ENCODE measurements at places on chromosomes 4 and X.
A peak's percentile ranks its signal among the peaks of the same experiment; 100 is the strongest.

GRCh38 chr4:117400039-117400835, 314.9 kb upstream of the TRAM1L1 start:
- DNase-seq: no peak

- DNase-seq: no peak
These were observed 521.4 kb downstream of the RPA4 start for GRCh38 chrX:97405031-97405660.

DNA sequence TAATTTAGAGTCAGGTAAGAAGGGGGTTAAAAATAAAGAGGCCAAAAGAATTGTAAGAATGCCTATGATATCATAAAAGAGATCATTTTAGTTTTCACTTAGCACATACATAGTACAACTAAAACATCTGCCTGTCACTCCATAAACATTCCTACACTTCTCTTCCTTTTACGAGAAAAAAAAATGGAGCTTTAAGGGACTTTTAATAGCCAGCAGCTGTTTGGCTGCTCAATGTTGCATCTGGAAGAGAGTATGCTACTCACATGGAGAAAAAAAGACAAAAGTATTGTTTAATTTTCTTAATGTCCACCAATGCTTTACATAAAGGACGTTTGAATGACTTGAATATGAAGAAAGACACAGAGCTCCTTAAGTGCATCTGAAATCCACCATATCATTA, 48.7 kb upstream of the TNIP3 start:
- DNase-seq: no peak

DNA sequence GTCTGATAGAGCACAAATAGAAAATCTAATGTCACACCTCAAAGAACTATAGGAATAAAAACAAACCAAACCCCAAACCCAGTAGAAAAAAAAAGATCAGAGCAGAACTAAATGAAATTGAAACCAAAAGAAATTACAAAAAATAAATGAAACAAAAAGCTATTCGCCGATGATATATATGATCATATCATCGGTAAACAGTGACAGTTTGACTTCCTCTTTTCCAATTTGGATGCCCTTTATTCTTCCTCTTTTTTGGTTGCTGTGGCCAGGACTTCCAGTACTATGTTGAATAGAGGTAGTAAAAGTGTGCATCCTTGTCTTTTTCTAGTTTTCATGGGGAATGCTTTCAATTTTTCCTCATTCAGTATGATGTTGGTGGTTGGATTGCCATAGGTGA, 215.3 kb upstream of the AR start:
- DNase-seq: no peak

- DNase-seq: no peak
These were observed 1.1 kb upstream of the EDNRA start for GRCh38 chr4:147479786-147480185.

GRCh38 chr4:184583738-184584502, 65.3 kb downstream of the CASP3 start:
- no peak for DNase-seq

- DNase-seq: peak; percentile 67
These were observed 27.6 kb upstream of the INTU start for GRCh38 chr4:127604949-127605709.

DNA sequence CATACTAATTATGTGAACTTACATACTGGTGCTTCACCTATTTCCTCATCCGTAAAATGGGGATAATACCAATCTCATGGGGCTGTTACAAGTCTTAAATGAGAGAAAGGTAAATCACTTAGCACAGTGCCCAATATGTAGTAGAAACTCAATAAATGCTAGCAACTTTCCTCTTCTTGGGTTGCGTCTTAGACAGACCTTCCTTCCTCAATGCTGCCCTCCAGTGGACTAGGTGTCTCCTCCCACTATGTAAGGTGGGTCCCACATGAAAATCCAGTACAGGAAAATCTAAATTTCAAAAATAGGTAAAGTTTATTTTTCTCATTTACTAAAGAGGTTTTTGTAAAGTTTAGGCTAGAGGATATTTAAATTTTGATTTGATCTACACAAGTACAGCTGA, 20.6 kb downstream of the ZDHHC9 start:
- no peak for DNase-seq

- no peak for DNase-seq
These were observed 18.4 kb upstream of the OGT start for GRCh38 chrX:71514367-71515037.

DNA sequence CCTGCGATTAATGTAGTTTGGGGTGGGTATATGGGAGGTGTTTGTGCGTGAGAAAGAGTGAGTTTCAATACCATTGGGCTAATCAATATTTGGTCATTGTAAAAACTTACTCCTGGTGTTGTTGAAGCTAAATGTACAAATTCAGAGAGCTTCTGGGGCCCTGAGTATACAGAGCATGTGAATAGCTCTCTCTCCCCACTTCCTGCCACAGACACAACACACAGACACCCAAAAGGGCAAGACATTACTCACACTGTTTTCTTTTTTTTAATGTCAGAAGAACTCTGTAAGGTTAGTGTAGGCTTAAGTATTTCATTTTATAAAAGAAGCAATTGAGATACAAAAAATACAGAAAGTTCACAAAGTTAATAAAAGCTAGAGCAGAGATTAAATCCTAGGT, 151.3 kb upstream of the KCNIP4 start:
- DNase-seq: no peak

DNA sequence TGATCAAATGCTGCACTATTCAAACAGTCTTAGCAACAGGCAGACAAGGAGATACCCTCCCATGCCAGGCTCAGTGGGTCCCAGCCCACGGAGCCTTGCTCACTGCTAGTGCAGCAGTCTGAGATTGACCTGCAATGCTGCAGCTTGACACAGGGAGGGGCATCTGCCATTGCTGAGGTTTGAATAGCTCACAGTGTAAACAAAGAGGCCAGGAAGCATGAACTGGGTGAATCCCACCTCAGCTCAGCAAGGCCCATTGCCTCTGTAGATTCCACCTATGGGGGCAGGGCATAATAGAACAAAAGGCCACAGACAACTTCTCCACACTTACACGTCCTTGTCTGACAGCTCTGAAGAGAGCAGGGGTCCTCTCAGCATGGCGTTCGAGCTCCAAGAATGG, 26.6 kb upstream of the ZXDB start:
- no peak for DNase-seq

GRCh38 chr4:149345424-149345823, 470.2 kb downstream of the IQCM start:
- DNase-seq: no peak

GRCh38 chr4:88623097-88623496, 30.8 kb downstream of the HERC3 start:
- DNase-seq: no peak

DNA sequence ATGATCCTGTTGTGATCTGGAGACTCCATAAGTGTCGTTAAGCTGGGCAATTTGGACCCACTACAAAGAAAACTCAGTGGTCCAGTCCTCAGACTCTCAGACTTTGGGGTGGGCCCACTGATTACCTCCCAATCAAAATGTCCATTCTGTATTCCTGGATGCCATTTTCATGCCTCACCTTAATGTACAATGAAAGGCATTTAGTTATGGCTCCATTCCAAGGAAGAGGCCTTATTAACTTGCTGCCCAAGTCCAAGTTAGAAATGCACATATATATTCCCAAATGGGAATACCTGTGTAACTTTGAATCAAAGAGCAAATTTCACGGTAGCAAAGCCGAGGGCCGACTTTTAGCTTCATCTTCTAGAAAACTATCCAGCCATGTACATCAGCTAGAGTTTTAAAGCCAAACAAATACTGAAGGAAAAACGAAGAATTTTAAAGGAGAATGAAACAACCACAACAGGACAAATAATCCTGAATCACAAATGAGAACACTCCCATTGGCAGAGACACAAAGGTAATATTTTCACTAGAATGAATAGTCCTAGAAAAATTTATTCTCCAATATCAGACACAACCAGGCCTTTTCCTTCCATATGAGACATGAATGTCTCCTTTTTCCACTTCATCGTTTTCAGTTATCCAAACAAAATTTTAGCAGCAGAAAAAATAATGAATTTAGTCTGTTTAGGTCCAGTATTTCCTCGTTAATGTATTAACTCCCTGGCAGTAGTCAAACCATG, 63.7 kb upstream of the HHIP start:
- no peak for DNase-seq

GRCh38 chr4:142850478-142850877, 4.4 kb upstream of the INPP4B start:
- no peak for DNase-seq

DNA sequence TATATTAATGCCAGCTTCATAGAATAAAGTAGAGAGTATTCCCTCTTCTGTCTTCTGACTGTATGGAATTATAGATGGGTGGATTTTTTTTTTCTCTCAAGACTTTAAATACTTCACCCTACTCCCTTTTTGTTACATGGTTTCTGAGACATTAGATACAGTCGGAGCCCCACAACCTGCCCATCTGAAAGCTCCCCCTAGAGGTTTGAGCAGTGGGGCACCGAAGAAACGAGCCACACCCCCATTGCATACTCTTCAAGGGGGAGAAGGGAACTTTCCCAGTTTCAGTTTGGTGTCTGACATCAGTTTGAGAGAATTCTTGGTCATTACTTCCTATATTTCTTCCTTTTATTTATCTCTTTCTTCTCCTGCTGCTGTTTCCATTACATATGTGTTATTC, 437.6 kb upstream of the AGA start:
- no peak for DNase-seq

- DNase-seq: no peak
These were observed 747.2 kb downstream of the STPG2 start for GRCh38 chr4:97396097-97396496.

DNA sequence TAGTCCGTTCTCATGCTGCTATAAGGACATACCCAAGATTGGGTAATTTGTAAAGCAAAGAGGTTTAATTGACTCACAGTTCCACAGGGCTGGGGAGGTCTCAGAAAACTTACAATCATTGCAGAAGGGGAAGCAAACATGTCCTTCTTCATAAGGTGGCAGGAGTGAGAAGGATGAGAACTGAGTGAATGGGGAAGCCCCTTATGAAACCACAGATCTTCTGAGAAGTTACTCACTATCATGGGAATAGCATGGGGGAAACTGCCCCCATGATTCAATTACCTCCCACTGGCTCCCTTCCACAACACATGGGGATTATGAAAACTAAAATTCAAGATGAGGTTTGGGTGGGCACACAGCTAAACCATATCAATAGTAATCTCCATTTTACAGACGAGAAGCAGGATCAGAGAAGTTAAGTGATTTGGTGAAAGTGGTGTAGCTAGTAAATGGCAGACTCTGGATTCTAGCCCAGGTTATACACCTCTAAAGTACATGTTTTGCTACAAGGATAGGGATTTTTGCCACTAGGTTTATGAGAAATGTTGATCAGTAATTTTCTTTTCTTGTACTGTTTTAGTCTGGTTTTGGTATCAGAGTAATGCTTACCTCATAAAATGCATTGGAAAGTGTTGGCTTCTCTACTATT, 47.3 kb upstream of the C1GALT1C1 start:
- no peak for DNase-seq

DNA sequence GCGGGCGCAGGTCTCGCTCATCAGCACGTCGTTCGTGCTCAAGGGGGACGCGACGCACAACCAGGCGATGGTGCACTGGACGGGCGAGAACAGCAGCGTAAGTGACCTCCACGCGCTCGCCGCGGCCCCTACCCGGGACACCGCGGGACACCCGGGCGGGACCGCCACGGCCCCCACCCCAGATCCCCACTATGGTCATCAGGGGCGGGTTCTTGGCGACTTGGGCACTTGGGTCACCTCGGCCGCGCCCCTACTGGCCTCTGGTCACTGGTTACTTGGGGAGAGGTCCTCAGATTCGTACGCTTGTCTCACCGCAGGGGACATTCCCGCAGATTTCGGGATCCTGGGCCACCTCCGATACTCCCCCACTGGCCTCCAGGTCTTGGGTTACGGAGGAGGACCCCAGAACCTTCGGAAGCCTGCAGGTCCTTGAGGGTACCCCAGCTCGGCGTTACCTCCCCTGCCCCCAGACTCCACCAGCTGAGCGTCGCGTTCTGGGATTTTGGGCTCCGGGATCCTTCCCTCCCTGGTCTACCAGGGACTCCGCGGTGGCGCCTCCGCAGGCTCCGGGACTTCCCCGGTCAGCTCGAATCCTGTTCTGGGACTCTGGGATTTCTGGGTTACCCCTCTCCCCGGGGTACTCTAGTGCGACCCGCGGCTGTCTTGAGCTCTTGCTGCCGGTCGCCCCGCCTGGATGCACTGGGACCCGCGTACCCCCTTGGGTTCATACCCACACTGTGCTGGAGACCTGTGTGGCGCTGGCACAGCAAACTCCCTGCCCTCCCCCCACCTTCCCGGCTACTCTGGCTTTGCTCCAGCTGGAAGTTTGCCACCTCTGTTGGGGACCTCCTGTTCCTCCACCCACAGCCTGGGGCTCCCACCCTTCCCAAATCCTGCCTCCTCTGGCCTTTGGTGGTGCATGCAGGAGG, 956 bp downstream of the SORCS2 start:
- no peak for DNase-seq

- no peak for DNase-seq
These were observed 121.9 kb downstream of the KCTD8 start for GRCh38 chr4:44326741-44327140.

- DNase-seq: no peak
These were observed 75.8 kb downstream of the NPNT start for GRCh38 chr4:105971036-105971435.

DNA sequence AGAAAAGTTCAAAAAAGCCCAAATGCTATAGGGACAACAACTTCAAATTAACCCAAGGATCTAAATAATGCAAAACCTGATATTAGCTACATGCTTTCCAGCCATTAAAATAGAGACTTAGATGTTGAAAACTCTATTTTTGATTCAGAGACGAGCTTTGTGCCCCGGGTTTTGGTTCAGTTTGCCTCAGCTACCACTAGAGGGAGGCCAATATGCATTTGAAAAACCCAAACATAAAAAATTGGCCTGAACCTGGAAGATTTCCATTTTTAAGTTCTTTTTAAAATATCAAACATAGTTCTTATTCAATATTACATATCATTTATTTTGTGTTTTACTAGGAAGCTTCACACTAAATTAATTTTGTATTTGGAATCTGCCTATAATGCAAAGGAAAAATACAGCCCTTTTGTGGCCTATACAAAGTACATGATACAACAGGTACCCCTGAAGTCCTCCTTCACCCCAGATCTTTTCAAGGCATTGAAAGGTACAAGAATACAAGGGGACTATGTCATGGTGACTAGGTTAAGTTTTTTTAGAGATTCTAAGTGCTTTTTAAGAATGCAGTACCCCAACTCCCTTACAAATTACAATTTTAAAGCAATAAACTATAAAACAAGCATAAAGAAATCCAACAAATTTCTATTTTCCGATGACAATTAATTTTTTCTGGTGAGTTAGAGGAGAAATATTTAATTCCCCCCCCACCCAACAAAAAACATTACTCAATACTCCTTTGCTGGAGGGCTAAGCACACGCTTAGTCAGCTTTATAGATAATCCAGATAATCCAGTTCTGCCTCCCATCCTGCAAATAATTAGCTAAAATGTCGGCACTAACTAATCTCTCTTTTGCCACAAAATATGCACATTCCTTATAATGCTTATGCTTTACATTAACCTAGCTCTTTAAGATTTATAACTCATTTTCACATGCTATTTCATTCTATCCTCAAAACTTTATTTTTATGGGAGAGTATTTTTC, 97.7 kb upstream of the PTPN13 start:
- no peak for DNase-seq
